ENCODE measurements at places on chromosomes 11 and 22.

GRCh38 chr11:129530154-129530895 lies 154.7 kb downstream of the BARX2 start:
- DNase-seq = no peak

DNA sequence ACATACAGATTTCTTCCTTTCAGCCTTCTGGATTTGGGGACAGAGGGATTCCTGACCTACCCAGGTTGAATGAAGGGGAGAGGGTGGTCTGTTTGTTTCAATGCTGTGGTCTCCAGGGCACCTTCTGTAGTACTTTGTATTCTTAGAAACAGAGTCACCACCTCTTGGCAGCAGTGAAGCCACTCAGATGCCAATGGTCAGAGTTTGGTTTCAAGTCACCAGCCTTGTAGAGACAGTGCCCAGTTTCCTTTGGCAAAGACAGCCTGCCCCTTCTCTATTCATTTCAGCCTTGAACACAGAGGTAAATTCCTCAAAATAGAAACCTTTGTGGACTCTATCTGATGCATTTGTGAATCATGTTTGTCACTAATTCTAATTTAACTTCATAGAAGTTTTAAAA lies 111.7 kb upstream of the RASSF10 start:
- no peak for DNase-seq

GRCh38 chr11:124740277-124740882 lies 638 bp downstream of the NRGN start:
- DNase-seq = no peak

DNA sequence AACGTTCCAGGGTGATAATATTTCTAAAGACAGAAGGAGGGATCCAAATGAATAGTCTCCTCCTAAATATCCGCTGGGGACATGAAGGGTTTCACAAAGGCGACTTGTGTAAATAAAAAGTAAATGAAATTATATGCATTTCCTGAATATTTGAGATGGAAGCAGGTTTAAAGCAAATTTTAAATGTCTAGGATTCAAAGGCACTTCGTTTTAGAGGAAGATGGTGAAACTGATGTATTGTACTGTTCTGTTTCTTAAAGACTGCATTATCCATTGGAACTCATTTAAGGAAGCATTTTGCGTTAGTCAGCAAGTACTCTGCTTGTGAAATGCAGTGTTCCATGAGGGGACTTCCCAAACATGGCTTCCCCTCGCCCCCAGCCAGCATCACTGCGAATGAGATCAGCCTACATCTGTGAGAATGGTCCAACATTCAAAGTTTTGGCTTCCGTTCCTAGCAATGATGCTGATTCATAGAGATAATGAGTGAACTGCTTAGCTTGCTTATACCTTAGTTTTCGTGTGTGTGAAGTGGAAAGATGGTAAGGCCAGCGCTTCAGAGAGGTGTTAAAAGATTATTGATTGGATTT lies 1.5 kb downstream of the RAB39A start:
- DNase-seq = no peak

GRCh38 chr11:128300785-128301184 lies 286.6 kb downstream of the ETS1 start:
- no peak for DNase-seq

DNA sequence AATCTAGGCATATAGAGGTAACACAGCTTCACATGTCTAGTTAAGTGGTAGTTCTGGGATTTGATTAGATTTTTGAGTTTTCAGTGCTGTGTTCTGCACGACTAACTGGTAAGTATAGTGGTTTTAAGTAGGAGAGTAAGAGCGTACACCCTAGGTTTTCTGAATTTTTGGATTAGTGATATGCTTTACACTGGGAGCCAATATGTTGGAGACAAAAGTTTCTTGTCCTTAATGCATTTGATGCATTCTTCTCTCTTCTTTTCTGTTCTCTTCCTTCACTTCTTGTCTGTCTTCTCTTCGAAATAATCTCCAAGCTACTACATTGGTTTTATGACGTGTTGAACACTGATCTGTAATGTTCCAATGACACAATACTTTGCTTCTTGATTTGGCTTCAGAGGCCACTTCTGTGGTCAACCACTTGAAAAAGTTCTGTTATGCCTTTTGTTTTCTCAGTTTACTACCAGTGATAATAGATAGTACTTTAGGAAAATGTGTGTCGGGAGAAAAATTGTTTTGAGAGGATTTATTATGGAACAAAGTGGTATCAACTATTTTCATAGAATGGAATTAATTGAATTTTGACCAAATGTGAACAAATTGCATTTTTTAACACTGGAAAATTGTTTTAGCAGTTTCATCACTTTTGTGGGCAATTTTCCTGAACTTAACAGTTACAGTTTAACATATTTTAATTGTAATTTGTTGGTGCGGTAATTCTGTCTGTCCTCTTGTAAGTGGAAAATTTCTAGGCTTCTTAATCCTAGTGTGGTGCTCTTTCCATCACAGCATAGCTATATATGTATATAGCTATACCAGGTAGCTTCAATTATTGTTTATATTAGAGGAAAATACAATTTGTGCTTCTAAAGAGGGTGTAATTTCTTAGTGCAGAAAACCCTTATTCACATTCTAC lies 2.6 kb downstream of the PDE3B start:
- no peak for DNase-seq
